ENCODE measurements at places on chromosomes 2 and 18. TPM values are rescaled to one million over a fixed set of nuclear protein-coding genes. Genes with fewer than 3 reads are reported as not detected.

The SERPINB5 gene
- not detected for total RNA-seq

The PPP1R1C gene
- not detected for total RNA-seq

The ABHD1 gene
- not detected for total RNA-seq

The EML6 gene
- total RNA-seq = 0.09 TPM

The KHK gene
- total RNA-seq = 0.12 TPM

The LYPD1 gene
- 0.12 TPM for total RNA-seq

The TMEM169 gene
- 0.43 TPM for total RNA-seq

The SRD5A2 gene
- not detected for total RNA-seq

The NMS gene
- not detected for total RNA-seq

The CIB4 gene
- not detected for total RNA-seq

The C2orf15 gene
- total RNA-seq = not detected

The MEMO1 gene
- total RNA-seq = 27.2 TPM

The COLEC12 gene
- 16.8 TPM for total RNA-seq

The GKN2 gene
- total RNA-seq = not detected

The POU3F3 gene
- total RNA-seq = not detected

The SULT1C4 gene
- not detected for total RNA-seq

The SP3 gene
- 42.8 TPM for total RNA-seq

The TAF4B gene
- 3.0 TPM for total RNA-seq

The FLACC1 gene
- not detected for total RNA-seq

The KCNG2 gene
- 2.2 TPM for total RNA-seq

Data from pericardium fibroblast (primary cell).